Cardiac septum (tissue), 1 donor: ENCODE measurements at places on chromosomes 16 and 17. TPM values are rescaled to one million over a fixed set of nuclear protein-coding genes. Genes with fewer than 3 reads are reported as not detected.

- no peak for DNase-seq
Observed at GRCh38 chr16:50996166-50996829, 154.8 kb downstream of the SALL1 start.

DNA sequence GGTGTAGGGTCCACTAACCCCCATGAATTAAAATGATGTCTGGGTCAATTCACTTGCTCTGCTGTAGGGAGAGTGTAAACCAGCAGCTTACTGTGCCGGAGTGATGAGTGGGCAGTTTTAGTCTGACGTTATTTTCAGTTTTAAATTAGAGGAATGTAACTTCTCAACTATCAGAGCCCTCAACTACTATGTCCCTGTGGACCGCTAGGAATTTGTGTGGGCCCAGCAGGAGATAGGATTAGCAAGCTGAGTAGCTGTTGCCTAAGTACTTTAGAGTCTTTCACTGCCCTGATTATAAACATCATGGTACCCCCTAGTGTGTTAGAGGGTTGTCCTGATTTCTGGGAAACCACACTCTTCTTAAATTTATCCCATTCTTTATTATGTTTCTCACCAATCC is 11.4 kb downstream of the MARVELD3 start:
- DNase-seq: no peak

- peak; percentile 38 for DNase-seq
Observed at GRCh38 chr16:48101069-48101674, 54.6 kb downstream of the ABCC12 start.

GRCh38 chr17:27456681-27457359 is 572 bp downstream of the KSR1 start:
- DNase-seq: no peak

Gene EVI2B
- total RNA-seq: 2.0 TPM

Gene LITAFD
- total RNA-seq: not detected
